ENCODE measurements at places on chromosomes 7 and 10.

DNA sequence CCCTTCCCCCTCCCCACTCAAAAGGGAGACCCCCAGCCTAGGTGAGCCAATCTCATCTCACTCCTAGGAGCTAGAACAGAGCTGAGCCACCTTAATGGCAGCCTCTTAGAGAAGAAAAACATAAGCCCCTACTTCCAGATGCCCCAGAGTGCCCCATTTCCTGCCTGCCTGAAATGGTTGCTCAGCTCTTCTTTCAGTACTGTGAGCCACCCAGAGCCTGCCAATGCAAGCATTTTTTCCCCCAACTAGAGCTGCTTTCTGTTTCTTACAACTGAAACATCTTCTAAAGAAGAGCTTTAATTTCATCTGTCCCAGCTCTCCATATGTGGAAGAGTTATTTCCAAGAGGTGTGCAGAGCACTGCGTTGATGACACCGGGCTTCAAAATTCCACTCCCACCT, 136.7 kb downstream of the PLPP4 start:
- no peak for DNase-seq

DNA sequence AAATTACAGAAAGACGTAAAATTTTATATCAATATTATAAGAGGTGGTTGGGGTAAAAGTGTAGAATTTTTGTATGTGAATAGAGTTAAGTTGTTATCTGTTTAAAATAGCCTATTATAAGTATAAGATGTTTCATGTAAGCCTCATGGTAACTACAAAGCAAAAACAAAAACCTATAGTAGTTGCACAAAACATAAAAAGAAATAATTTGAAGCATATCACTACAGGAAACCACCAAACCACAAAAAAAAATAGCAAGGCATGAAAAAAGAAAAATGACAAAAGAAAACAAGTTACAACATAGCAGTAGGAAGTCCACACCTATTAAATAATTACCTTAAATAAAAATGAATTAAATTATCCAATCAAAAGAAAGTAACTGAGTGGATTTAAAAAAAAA, 12.4 kb upstream of the GSTK1 start:
- DNase-seq: no peak

GRCh38 chr7:135620980-135621850, 41.1 kb upstream of the STMP1 start:
- DNase-seq: peak; percentile 74

- DNase-seq: no peak
Observed at GRCh38 chr10:37549054-37549453, 308.4 kb downstream of the ZNF248 start.

GRCh38 chr10:60236869-60237524, 152.7 kb downstream of the ANK3 start:
- DNase-seq: no peak

GRCh38 chr7:110929480-110930249, 161.3 kb upstream of the LRRN3 start:
- no peak for DNase-seq

GRCh38 chr7:92624298-92624996, 34.3 kb upstream of the FAM133B start:
- no peak for DNase-seq

DNA sequence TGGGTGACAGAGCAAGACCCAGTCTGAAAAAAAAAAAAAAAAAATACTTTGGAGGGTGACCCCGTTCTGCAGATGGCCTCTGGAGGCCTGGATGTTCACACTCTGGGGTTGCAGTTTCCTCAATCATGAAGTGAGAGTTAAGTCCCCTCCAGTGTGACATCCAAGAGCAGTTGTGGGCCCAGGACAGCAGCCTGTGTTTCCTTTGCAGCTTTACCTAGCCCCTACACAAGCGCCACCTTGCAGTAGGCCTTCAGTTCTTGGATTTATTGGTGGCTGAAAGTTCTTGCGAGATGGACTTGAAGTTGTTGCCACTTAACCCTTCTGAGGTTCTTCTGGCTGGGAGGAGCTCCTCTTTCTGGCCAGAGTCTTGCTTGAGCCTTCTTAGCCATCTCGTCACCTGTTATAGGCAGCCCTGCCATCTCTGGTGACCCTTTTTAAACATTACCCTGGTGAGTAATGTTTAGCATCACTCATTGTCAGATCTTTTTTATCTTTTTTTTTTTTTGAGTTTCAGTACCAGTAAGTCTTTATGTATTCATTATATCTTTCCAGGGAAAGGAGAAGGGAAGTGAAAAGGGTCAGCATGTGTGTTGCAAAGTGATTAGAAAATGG, 3.4 kb upstream of the ACTR3C start:
- DNase-seq: no peak

- no peak for DNase-seq
Observed at GRCh38 chr7:158606129-158606528, 18.5 kb upstream of the PTPRN2 start.

DNA sequence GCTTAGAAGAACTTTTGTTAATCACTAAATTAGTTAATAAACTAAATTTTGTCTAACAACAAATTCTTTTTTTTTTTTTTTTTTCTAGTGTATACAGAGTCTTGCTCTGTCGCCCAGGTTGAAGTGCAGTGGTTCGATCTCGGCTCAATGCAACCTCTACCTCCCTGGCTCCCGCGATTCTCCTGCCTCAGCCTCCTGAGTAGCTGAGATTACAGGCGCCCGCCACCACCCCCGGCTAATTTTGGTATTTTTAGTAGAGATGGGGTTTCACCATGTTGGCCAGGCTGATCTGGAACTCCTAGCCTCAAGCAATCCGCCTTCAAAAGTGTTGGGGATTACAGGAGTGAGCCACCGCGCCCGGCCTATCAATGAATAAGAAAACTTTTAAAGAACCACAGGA, 1.1 kb upstream of the IQUB start:
- no peak for DNase-seq

- DNase-seq: no peak
Observed at GRCh38 chr10:5036511-5036910, 32.9 kb upstream of the AKR1C2 start.

DNA sequence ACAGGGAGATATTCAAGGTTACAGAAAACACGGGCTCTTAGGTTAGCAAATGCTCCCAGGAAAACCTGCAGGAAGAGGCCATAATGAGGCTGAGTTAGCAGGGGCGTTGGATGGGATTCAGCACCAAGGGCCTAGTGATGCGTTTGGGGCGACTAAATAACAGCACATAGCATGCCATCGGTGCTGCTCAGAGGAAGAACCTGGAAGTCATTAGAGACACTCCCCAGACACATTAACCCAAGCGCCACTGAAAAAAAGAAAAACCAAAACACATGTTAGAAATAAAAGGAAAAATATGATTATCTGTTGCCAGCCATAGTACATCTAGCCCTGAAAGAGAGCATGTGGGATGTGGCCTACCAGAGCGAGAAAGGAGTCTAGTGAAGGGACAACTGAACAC, 28.8 kb upstream of the OPALIN start:
- DNase-seq: no peak

- DNase-seq: no peak
Observed at GRCh38 chr7:136045181-136045580, 68.0 kb upstream of the MTPN start.

DNA sequence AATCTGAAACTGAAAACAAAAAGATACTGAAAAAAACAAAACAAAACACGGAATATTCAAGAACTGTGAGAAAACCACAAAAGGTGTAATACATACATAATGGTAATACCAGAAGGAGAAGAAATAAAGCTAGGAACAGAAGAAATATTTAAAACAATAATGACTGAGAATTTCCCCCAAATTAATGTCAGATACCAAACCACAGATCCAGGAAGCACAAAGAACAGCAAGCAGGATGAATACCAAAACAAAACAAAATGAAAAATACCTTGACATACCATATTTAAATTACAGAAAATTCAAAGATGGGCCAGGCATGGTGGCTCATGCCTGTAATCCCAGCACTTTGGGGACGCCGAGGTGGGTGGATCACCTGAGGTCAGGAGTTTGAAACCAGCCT, 57.7 kb upstream of the PARD3 start:
- DNase-seq: no peak

DNA sequence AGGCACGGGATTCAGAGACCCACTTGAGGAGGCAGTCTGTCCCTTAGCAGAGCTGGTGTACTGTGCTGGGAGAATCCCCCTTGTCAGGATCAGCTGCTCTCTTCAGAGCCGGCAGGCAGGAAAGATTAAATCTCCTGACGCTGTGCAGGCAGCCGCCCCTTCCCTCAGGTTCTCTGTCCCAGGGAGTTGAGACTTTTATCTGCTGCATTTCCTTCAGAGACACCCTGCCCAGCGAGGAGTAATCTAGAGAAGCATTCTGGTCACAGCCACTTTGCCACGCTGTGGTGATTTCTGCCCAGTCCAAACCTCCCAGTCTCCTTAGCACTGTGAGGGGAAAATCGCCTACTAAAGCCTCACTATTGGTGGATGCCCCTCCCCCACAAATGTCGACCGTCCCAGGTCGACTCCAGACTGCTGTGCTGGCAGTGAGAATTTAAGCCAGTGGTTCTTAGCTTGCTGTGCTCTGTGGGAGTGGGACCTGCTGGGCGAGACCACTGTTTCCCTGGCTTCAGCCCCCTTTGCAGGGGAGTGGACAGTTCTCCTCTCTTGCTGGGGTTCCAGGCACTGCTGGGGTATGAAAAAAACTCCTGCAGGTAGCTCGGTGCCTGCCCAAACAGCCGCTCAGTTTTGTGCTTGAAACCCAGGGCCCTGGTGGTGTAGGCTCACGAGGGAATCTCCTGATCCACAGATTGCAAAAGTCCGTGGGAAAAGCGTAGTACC, 265.4 kb downstream of the ZWINT start:
- no peak for DNase-seq

GRCh38 chr7:953547-954327, 743 bp downstream of the ADAP1 start:
- no peak for DNase-seq

DNA sequence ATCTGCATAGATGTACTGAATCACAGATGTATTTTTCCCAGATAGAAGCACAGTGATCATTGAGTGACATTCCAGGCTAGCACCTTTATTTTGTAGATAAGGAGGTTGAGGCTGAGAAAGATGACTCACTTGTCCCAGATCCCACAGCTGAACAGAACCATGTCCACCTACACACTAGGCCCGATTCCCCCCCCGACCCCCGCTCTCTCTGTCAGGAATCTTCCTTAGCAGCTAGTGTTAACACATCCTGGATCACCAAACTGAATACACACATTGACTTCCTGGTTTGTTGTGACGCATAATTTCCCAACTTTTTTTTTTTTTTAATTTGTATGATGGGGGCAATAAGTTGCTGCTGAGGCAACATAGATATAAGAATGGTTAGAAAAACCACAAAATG, 5.2 kb downstream of the SFMBT2 start:
- no peak for DNase-seq

DNA sequence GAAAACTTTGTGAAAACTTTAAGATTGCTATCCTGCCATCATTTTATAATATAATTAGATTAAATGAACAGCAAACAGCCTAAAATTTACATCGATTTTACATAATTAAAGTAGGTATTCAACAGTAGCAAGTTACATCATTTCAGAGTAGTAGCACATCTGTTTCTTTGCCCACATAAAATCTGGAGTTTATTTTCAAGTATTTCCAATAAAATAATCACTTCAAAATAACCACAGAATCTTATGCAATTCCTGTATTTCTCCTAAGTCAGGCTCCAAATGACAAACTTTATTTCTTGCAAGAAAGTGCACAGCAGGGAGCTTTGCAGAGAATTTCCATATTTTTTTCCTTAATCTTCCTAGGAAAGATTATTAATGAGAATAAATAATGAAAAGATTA, 82.6 kb downstream of the CUBN start:
- no peak for DNase-seq

GRCh38 chr7:137798073-137798763, 48.6 kb downstream of the DGKI start:
- no peak for DNase-seq

DNA sequence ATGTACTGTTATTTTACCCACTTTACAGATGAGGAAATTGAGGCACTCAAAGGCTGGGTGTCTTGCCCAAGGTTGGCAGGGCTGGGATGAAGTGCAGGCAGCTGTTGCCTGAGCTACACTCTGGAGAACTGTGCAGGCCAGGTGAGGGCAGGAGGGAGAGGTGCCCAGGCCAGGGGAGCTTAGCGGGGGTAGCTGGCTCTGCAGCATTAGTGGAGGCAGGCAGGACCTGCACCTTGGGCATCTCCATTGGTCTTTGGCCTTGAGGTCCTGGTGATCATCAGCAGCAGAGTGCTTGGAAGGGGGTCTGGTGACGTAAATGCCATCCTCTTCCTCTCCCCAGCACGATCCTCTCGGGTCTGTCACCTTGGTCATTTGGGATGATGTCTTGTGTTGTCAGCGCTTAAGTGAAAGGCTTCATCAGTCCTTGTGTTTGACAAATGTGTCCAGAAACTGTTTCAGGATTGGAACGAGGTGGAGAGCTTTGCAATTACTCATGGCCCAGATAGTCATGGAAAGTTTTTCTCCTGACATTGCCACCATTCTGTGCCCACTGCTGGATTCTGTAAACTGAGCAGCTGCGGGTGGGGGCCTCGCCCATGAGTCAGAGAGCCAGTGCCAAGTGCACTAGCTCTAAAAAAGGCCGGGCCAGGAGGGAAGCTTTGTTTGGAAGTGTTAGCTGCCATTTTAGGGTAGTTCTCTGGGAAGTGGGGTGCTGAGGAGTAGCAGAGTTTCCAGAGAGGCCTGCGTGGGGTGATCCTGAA, 47.6 kb downstream of the TSPAN15 start:
- DNase-seq: no peak

GRCh38 chr7:73719806-73720169, 319 bp upstream of the STX1A start:
- no peak for DNase-seq

DNA sequence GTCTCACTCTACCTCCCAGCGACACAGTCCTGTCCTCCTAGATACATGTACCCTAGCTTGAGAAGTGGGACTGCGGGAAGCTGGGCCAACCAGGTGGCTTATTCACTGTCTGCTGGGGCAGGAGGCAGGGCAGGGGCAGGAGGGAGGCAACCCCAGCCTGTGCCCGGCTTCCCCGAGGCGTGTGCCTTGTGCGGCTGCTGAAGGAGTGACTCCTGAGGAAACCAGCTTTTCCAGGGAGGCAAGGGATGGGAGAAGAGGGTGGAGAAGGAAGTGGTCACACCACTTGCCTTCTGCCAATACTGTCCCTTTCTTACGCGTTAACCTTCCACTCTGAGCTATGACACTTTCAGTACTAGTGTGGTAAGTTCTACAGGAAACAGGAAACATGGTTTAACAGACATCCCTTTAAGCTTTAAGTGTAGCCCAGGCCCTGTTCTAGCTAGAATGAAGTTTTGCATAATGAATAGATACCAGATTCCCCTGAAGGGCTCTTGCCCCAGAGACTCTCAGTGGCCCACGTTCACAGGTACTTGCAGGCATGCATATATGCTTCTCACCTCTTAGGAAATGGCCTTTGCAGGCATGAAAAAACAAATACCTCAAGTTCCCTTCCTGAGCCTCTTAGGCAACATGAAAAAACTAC, 40.6 kb downstream of the SYPL1 start:
- peak; percentile 61 for DNase-seq
